ENCODE measurements at places on chromosomes 4 and X.

DNA sequence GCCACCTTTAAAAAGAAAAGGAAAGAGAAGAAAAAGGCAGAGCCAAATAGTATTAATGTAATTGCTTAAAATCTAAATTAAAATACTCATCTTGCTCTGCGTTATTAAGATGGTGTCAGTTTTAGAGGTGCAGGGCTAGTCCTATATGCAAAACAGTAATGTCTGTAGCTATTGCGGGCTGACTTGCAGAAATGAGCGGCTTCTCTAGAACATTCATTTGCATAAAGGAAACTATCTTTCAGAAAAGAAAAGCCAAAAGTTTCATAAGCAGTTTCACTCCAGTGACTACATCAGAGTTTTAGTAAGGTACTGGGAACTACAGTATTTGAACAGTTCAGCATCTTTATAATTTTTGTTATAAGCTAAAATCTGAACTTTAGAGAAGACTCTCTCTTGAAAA, 6.0 kb downstream of the SMAD1 start:
- DNase-seq = no peak

GRCh38 chr4:183355405-183355804, 33.2 kb upstream of the CLDN24 start:
- no peak for DNase-seq

GRCh38 chrX:74187211-74187610, 116.8 kb upstream of the ZCCHC13 start:
- no peak for DNase-seq

- no peak for DNase-seq
Measured at GRCh38 chr4:168868044-168868781, 141.8 kb downstream of the CBR4 start.

DNA sequence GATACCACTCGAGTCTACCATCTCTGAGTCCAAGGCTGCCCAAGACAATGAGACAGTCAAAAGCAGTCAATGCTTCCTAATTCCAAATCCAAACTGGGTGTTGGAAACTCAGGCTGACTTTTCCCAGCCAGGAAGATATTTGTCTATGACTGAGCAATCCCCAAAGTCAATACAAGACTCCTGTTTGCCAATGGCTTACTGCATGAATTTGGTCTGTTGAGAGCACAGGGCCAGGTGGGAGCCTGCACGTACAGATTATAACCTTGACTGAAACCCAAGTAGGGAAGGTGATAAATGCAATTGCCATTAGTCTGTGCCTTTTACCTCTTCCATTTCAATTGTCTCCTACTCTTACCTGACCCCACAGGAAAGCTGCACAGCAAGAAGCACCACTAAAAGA, 72.6 kb upstream of the PPARGC1A start:
- no peak for DNase-seq

DNA sequence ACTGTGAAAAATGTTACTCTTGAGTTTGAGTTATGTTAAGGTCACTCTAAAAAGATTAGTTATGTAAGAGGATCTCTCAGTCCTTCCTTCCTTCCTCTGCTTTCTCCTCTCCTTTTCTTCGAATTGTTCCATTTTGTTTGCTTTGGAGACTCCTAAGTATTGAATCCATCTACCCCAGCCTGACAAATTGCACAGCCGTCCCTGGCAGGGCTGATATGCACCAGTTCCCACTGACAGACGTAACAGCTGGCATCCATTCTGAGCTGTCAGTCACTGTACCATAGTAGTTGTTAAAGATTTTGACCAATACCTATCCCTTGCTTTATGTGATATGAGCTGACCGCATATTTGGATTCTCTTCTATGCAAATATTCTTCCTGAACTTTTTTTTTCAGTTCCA, 210.7 kb upstream of the IGFBP7 start:
- no peak for DNase-seq

GRCh38 chr4:89101256-89102161, 9.8 kb upstream of the TIGD2 start:
- no peak for DNase-seq
